ENCODE measurements at places on chromosomes 3 and 15. TPM values are rescaled to one million over a fixed set of nuclear protein-coding genes. Genes with fewer than 3 reads are reported as not detected.

The SLC9C1 gene
- polyA plus RNA-seq = 0.09 TPM

The DZIP1L gene
- polyA plus RNA-seq = 2.9 TPM

The CACNA2D3 gene
- polyA plus RNA-seq = 5.7 TPM

The COL6A5 gene
- not detected for polyA plus RNA-seq

The ZNF620 gene
- 2.8 TPM for polyA plus RNA-seq

The SKOR1 gene
- polyA plus RNA-seq = 0.22 TPM

The ARHGEF26 gene
- polyA plus RNA-seq = 3.9 TPM

The TXNRD3 gene
- polyA plus RNA-seq = 10.8 TPM

The ECE2 gene
- polyA plus RNA-seq = not detected

The AGBL1 gene
- not detected for polyA plus RNA-seq

The ACVR2B gene
- polyA plus RNA-seq = 1.2 TPM

The MYL3 gene
- polyA plus RNA-seq = 81.9 TPM

The ANKDD1A gene
- polyA plus RNA-seq = 1.9 TPM

The KLHL6 gene
- polyA plus RNA-seq = 0.37 TPM

The ROPN1 gene
- polyA plus RNA-seq = not detected

The C3orf49 gene
- polyA plus RNA-seq = not detected

The CLDN18 gene
- polyA plus RNA-seq = not detected

The HRG gene
- polyA plus RNA-seq = 22.8 TPM

The PLOD2 gene
- polyA plus RNA-seq = 21.3 TPM

The ATP13A5 gene
- polyA plus RNA-seq = not detected

The FXR1 gene
- polyA plus RNA-seq = 64.3 TPM

The SLTM gene
- polyA plus RNA-seq = 30.5 TPM

The OSBPL10 gene
- polyA plus RNA-seq = 11.8 TPM

The OR5H15 gene
- not detected for polyA plus RNA-seq

The STRIT1 gene
- 1.8 TPM for polyA plus RNA-seq

The SEMA3G gene
- 28.2 TPM for polyA plus RNA-seq

The ASB14 gene
- polyA plus RNA-seq = not detected

Measured in kidney (tissue), 22 donors.